ENCODE measurements at places on chromosomes 5 and 9. TPM values are rescaled to one million over a fixed set of nuclear protein-coding genes. Genes with fewer than 3 reads are reported as not detected.

AFF4 gene
- 70.2 TPM for total RNA-seq

- DNase-seq, result no peak
Observed at GRCh38 chr5:68372161-68372560, 156.6 kb downstream of the PIK3R1 start.

GRCh38 chr5:125928663-125929062 lies 494.5 kb upstream of the GRAMD2B start:
- DNase-seq, result no peak

- DNase-seq, result no peak
Observed at GRCh38 chr9:6047020-6047419, 31.6 kb upstream of the RANBP6 start.

RNF180 gene
- 16.2 TPM for total RNA-seq

MYMK gene
- total RNA-seq, result not detected

- no peak for DNase-seq
Observed at GRCh38 chr5:10689391-10690081, 71.5 kb downstream of the DAP start.

DNA sequence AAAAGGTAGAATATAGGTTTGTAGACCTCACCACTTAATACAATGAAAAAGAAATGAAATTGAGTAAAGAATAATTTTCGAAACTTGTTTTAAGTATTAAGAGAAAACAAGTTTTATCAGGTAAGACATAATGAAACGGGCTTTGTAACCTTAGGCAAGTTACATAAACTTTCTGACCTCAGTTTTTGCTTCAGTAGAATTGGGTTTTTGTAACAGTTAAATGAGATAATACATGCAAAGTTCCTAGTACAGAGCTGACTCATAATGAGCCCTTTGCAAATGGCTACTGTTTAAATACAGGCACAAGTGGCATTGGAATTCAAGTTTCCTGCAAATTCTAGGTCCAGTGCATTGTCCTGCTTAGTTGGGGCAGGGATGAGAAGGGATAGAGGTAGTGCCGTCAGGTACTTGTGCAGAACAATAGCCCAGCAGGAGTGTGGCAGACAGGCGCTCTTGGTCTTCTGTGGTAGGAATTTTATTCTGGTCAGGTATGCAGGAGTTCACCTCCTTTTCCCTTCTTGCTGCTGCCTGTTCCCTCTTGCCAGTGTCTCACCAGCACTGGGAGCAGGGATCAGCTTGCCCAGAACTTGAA lies 203.8 kb downstream of the PBX3 start:
- no peak for DNase-seq

GRCh38 chr9:103215197-103215596 lies 220.1 kb downstream of the CYLC2 start:
- no peak for DNase-seq

GRCh38 chr9:131708226-131709002 lies 31.5 kb downstream of the RAPGEF1 start:
- no peak for DNase-seq

- DNase-seq, result no peak
Observed at GRCh38 chr5:109455598-109456096, 45.9 kb upstream of the PJA2 start.

DNA sequence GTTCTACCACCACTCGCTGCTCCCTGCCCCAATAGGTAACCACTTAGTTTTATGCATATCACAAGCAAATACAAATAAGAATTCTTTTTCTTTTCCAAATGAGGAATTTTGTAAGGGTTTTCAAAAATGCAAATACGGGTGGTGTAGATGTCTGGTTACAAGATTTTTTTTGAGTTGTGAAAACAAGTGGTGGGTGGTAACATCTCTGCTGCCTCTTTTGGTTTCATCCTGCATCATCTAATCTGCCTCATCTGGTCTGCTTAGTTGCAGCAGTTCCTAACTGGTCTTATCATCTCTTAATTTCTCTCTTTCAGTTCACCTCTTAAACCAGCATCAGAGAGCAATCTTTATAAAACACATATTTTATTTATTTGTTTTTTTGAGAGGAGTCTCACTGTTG lies 5.3 kb downstream of the NFX1 start:
- no peak for DNase-seq

GRCh38 chr5:15266229-15266628 lies 233.8 kb upstream of the FBXL7 start:
- DNase-seq, result no peak

DNA sequence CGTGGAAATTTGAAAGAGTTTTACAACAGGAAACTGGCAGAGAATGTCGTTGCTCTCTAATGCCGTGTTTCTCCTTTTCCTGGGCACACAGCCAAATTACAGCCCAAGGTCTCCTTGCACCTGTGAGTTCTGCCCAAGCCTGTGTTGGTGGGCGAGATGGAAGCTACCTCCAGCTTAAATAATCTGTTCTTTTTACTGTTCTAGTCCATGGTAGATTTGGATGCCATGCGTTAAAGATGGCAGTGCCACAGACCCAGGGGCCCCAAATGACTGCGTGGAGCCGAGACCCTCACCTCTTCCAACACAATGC lies 92.6 kb upstream of the IRX4 start:
- no peak for DNase-seq

GRCh38 chr5:66144834-66145390 lies 812 bp downstream of the SREK1 start:
- no peak for DNase-seq

LECT2 gene
- total RNA-seq, result not detected

DNA sequence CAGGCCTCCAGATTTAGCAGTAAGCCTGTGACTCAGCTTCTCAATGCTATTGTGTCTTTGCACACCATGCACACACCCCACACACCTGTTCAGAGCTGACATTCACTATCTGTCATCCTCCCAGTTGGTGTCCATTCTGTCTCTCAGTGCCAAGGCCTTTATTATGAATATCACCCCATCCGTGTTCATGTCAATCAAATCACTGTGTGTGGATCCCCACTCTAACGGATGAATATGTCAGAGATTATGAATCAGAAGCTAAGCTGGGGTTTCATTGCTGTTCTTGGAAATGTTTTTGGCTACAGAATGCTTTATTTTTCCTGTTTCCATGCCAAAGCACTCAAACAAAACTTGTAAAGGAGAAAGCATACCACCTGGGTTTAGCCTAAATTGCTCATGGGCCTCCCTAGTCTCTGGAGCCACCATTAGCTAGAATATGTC lies 9.4 kb upstream of the MAMDC2 start:
- no peak for DNase-seq

DNA sequence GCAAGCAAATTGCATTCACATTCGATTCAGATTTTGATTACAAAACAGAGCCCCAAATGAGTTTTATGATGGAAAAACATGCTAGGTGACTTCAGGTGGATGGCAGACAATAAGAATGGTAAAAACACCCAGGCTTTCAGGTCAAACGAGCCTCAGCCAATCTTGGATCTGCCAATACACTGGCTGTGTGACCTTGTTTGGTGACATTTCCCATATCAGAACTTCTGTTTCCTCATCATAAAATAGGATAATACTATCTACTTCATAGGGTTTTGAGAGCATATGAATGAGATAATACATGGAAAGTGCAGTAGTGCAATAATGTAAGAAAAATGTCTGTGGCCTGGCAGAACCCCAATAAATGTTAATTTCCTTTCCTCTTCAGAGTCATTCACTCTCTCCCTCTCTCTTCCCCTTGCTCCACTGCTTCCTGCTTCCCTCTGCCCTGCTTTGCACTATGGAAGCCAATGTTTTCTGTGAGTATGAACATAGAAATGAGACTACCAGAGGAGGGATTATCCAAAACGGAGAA lies 54.7 kb downstream of the SH3RF2 start:
- no peak for DNase-seq

GRCh38 chr5:117681431-117682254 lies 1107.0 kb upstream of the SEMA6A start:
- DNase-seq, result no peak

GRCh38 chr9:126117158-126117425 lies 209.5 kb upstream of the MVB12B start:
- peak; percentile 10 for DNase-seq

DNA sequence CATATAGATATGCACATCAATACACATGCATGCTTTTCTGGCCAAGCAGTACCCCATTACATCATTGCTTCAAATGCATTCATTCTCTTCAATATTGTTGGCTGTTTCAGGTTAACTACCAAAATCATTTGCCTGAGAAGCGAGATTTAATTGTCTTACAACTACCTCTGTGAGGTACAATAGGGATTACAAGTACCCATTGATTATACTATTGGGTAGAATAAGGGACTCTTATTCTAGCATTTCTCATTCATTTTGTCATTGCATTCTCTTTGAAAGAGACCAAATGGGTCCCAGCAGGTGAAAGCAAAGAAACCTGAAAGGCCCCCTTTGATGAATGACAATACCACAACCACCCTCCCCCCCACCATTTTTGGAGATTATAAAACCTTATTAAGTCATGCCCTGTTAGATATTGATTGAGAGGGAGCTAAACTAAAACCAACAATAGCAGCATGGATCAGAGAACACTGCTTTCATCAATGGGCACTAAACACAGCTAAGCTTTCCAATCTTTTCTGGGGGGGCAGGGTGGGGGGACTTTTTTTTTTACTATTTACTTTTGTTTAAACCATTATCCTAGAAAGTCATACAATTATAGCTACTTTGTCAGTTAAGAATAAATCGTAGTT lies 375.0 kb upstream of the CCNH start:
- DNase-seq, result no peak

DNA sequence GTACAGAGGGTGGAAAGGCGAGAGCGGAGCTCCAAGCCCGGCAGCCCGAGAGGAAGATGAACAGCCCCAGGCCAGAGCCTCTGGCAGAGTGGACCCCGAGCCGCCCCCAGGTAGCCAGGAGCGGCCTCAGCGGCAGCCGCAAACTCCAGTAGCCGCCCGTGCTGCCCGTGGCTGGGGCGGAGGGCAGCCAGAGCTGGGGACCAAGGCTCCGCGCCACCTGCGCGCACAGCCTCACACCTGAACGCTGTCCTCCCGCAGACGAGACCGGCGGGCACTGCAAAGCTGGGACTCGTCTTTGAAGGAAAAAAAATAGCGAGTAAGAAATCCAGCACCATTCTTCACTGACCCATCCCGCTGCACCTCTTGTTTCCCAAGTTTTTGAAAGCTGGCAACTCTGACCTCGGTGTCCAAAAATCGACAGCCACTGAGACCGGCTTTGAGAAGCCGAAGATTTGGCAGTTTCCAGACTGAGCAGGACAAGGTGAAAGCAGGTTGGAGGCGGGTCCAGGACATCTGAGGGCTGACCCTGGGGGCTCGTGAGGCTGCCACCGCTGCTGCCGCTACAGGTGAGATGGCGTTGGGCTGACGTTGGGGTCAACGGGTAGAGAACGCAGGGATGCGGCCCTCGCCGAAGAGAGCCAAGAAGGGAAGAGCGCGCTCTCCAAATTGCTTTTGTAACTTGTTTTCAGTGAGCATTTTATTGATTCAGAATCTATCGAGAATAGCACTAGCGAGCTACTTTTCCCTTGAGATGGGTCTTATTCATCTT lies at the start of gene PTGER4:
PTGER4 (plus strand) TSS at position 3 of the 769 bp plus-strand sequence. CDS start 1,079 bp downstream, outside the sequence.
- no peak for DNase-seq

DNA sequence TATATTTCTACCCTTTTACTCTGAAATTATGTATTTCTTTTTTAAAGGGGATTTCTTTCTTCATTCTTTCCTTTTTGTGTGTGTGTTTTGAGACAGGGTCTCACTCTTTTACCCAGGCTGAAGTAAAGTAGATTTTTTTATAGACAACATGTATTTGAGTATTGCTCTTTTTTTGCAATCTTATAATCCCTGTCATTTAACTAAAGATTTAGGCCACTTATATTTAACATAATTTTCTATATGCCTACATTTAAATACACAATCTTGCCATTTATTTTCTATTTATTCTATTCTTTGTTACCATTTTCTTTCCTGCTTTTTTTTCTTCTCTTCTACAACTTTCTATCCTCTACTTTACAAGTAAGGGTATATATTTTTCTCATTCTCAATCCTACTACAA lies 416.0 kb upstream of the IRX2 start:
- no peak for DNase-seq

GRCh38 chr5:175377816-175378215 lies 66.2 kb downstream of the DRD1 start:
- DNase-seq, result no peak

CER1 gene
- not detected for total RNA-seq

PRDM9 gene
- not detected for total RNA-seq

ZNF484 gene
- 13.3 TPM for total RNA-seq

DNA sequence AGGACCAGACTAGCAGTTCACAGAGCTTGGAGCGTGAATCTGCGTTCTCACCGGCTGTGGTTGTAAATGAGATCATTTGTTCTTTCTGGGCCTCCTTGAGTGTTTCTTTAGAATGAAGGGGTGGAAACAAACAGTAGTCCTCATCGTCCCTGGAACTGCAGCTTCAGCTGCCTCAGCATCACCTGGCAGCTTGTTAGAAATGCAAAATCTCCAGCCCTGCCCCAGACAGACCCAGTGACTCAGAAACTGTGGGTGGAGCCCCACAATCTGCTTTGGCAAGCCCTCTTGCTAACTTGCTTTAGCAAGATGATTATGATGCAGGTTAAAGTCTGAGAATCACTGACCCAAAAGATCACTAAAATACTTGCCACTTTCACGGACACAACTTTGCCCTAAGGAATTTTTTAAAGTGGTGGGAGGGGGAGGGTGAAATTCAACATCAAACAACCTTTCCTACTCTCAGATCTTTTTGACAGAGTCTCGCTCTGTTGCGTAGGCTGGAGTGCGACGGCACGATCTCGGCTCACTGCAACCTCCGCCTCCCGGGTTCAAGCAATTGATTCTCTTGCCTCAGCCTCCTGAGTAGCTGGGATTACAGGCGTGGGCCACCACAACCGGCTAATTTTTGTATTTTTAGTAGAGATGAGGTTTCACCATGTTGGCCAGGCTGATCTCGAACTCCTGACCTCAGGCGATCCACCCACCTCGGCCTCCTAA lies 86.0 kb downstream of the BRINP1 start:
- no peak for DNase-seq

DNA sequence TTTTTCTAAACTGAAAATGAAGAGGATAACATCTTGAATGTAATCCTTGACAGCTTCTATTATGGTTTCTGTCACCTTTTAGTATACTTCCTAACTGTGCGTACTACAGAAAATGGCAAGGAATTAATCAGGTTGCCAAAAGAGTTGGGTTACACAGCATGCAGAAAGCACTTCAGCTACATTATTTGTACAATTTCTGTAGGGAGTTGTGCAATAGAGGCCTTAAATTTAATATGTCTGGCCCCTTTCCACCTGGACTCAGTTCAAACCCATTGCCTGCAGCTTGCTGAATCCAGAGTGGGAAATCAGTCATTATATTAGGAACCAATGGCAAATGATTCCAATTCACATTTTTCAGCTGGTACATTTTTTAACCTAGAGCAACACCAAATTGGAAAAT lies 549.7 kb downstream of the CSNK1G3 start:
- no peak for DNase-seq

GRCh38 chr5:17436350-17436749 lies 61.7 kb upstream of the TAF11L2 start:
- DNase-seq, result no peak

NSA2 gene
- 134 TPM for total RNA-seq

DNA sequence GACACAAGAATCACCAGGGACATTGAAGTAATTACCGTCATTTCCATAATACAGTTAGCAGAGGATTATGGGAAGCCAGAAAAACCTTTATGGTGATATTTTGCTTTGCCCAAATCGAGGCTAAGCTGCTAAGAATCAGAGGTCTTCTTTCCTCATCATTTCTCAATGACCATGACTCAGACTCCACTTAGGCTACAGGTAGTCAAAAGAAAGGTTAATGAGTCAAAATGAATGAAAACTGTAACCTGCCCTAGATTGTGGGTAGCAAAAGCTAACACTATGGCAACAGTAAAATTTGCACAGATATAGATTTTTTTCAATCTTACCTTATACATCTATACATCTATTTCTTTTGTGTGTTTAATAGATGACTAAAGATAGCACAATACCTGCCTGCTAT lies 185.8 kb downstream of the CARTPT start:
- DNase-seq, result no peak
